ENCODE measurements at places on chromosomes 7 and 10.

GRCh38 chr7:106068986-106069385 is 43.1 kb downstream of the SYPL1 start:
- no peak for DNase-seq
- no peaks in the 10 kb centered on the region for H3K27me3 ChIP-seq
- H3K36me3 ChIP-seq: peaks cover 6% of the 10 kb centered on the region
- H3K27ac ChIP-seq: no peak overlapping the region
- peaks cover 55% of the 10 kb centered on the region for H3K4me1 ChIP-seq

- H3K27ac ChIP-seq: no peak overlapping the region
- no peak for DNase-seq
- H3K4me1 ChIP-seq: no peaks in the 10 kb centered on the region
Observed at GRCh38 chr7:95621404-95621803, 25.1 kb upstream of the PDK4 start.

- no peaks in the 10 kb centered on the region for H3K36me3 ChIP-seq
- DNase-seq: no peak
- H3K27ac ChIP-seq: no peak overlapping the region
- H3K4me3 ChIP-seq: no peak overlapping the region
Observed at GRCh38 chr7:94940241-94940640, 32.8 kb downstream of the PPP1R9A start.

DNA sequence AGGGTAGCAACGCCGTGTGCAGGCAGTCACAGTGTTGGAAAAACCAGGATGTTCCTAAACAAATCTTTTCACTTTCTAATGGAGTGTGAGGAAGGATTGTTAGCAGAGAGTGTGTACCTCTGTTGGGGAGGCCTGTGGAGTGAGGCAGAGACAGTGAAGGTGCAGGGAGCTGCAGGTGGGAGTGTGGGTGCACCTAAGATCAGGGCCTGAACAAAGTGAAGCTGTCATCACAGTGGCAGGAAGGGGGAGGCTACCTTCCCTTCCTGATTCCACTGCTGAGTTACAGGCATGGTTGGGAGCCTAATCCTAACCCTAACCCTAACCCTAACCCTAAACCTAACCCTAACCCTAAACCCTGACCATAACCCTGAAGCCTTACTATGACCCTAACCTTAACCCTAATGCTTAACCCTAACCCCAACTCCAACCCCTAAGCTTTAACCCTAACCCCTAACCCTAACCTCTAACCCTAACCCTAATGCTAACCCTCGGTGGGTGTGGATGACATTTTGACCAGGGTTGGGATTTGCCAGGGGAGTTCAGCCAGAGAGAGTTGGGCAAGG is 158.8 kb upstream of the KLF6 start:
- H3K27me3 ChIP-seq: no peaks in the 10 kb centered on the region
- peaks cover 14% of the 10 kb centered on the region for H3K36me3 ChIP-seq
- peak overlapping the region; percentile 70 for H3K4me3 ChIP-seq
- H3K27ac ChIP-seq: peak overlapping the region; percentile 85
- H3K4me1 ChIP-seq: peaks cover 51% of the 10 kb centered on the region

GRCh38 chr10:21160116-21160515 is 263.0 kb upstream of the NEBL start:
- H3K4me1 ChIP-seq: no peaks in the 10 kb centered on the region
- H3K27me3 ChIP-seq: no peaks in the 10 kb centered on the region
- no peak overlapping the region for H3K4me3 ChIP-seq
- no peak overlapping the region for H3K27ac ChIP-seq

GRCh38 chr7:158285383-158285770 is 302.2 kb downstream of the PTPRN2 start:
- H3K27me3 ChIP-seq: no peaks in the 10 kb centered on the region
- H3K4me3 ChIP-seq: no peak overlapping the region
- no peaks in the 10 kb centered on the region for H3K36me3 ChIP-seq

GRCh38 chr10:76066457-76066856 is 635.0 kb downstream of the LRMDA start:
- no peak overlapping the region for H3K27ac ChIP-seq
- H3K4me1 ChIP-seq: no peaks in the 10 kb centered on the region
- no peak overlapping the region for H3K4me3 ChIP-seq

GRCh38 chr10:67763499-67764011 is 67.6 kb upstream of the CTNNA3 start:
- DNase-seq: peak; percentile 67
- peaks cover 2% of the 10 kb centered on the region for H3K27me3 ChIP-seq
- peak overlapping the region; percentile 90 for H3K4me3 ChIP-seq
- peak overlapping the region; percentile 98 for H3K27ac ChIP-seq

- H3K27ac ChIP-seq: peak overlapping the region; percentile 30
- H3K4me1 ChIP-seq: peaks cover 6% of the 10 kb centered on the region
- DNase-seq: no peak
- no peaks in the 10 kb centered on the region for H3K36me3 ChIP-seq
- no peak overlapping the region for H3K4me3 ChIP-seq
Observed at GRCh38 chr10:25815999-25816768, 117.8 kb upstream of the MYO3A start.

GRCh38 chr7:2876031-2876731 is 32.1 kb upstream of the GNA12 start:
- peaks cover 26% of the 10 kb centered on the region for H3K4me1 ChIP-seq
- H3K27ac ChIP-seq: no peak overlapping the region
- H3K4me3 ChIP-seq: no peak overlapping the region

GRCh38 chr10:6009961-6010360 is 32.6 kb upstream of the IL15RA start:
- peak overlapping the region; percentile 43 for H3K27ac ChIP-seq
- no peaks in the 10 kb centered on the region for H3K27me3 ChIP-seq
- no peak for DNase-seq
- H3K36me3 ChIP-seq: peaks cover 66% of the 10 kb centered on the region
- no peak overlapping the region for H3K4me3 ChIP-seq
- H3K4me1 ChIP-seq: peaks cover 48% of the 10 kb centered on the region

- no peak for DNase-seq
- no peak overlapping the region for H3K4me3 ChIP-seq
- peaks cover 3% of the 10 kb centered on the region for H3K27me3 ChIP-seq
- H3K4me1 ChIP-seq: peaks cover 4% of the 10 kb centered on the region
- no peaks in the 10 kb centered on the region for H3K36me3 ChIP-seq
Observed at GRCh38 chr10:70504521-70505358, 26.2 kb downstream of the PALD1 start.
